DMS79 treated with DMSO at 0.1 percent for 48 hours (cell line): ENCODE measurements at places on chromosomes 5 and 9.

DNA sequence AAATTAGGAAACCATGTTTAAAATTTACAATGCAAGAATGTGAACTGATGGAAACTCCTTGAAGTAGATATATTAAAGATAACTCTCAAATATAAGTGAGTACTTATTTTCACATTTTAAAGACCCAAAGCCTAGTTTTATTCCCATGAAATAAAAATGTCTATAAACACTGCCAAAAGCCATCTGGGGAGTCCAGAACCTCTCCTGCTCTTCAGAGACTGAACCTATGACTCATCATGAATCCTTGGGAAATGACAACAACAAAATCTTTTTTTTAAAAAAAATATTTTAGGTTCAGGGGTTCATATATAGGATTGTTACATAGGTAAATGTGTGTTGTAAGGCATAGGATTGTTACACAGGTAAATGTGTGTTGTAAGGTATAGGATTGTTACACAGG is 33.8 kb upstream of the FYB1 start:
- DNase-seq = no peak

GRCh38 chr5:177607452-177608192 is 7.7 kb downstream of the B4GALT7 start:
- peak; percentile 29 for DNase-seq

GRCh38 chr9:125889476-125890419 is 142.6 kb downstream of the PBX3 start:
- DNase-seq = peak; percentile 72

GRCh38 chr5:143399616-143400540 is 3.6 kb downstream of the NR3C1 start:
- DNase-seq = no peak

DNA sequence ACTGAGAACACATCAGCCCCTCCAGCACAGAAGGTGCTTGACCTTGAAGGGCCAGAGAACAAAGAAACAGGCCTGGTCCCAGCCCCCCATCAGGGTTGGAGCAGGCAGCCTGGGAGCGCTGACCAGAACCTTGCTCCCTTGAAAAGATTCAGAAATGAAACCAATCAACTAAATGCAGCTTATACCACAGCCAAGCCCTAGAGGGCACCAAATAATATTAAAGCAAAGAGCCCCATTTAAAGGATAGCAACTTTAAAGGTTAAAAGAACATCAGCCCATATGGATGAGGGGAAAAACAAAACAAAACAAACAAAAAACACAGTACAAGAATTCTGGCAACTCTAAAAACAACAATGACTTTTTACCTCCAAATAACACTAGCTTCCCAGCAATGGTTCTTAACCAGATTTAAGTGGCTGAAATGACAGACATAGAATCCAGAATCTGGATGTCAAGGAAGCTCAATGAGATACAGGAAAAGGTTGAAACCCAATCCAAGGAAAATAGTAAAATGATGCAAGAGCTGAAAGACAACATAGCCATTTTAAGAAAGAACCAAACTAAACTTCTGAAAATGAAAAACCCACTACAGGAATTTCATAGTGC is 471.9 kb downstream of the MTRR start:
- no peak for DNase-seq

- no peak for DNase-seq
These were observed 7.7 kb downstream of the RASGEF1C start for GRCh38 chr5:180201051-180201987.

GRCh38 chr9:100150214-100150613 is 51.2 kb downstream of the INVS start:
- DNase-seq = no peak

DNA sequence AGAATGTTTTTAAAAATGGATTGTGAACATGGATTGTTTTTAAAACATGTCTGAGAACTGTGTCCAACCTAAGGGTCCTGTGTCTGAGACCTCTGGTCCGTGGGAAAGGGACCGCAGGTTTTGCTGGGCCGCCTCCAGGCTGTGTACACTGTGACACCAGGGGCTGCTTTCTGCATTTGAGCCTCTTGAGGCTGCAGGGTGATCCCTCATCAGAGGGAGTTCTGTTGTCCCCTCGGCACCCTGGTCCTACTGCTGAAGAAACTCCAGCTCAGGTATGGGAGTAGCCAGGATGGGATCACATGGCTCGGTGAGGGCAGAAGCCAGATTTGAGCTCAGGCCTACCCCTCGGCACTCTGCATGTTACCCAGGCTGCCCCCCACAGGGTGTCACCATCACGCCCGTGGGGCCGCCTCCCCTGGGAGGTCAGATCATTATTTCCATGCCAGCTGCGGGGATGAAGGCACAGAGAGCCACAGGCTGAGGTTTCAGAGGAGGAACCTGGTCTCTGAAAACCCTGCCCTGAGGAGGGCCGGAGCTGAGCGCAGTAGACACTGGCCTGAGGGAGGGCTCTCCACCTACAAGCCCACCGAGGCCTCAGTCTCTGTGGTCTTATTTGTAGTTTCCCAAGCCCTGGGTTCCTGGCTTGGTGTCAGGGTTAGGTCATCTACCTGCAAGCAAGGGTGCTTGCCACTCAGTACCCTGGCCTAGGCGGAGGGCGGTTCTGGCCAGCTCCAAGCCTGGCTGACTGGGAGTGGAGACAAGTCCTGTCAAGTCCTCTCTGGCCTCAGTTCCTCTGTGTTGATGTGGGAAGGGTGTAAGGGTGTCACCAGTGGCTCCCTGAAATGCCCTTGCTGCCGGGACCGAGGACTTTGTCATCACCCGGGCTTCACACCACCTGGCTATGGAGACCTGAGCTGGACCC is 2.8 kb downstream of the PRR7 start:
- DNase-seq = no peak

GRCh38 chr9:137128862-137129455 is 10.0 kb upstream of the GRIN1 start:
- DNase-seq = no peak

- no peak for DNase-seq
These were observed 208.9 kb upstream of the SLC30A5 start for GRCh38 chr5:68884883-68885282.

DNA sequence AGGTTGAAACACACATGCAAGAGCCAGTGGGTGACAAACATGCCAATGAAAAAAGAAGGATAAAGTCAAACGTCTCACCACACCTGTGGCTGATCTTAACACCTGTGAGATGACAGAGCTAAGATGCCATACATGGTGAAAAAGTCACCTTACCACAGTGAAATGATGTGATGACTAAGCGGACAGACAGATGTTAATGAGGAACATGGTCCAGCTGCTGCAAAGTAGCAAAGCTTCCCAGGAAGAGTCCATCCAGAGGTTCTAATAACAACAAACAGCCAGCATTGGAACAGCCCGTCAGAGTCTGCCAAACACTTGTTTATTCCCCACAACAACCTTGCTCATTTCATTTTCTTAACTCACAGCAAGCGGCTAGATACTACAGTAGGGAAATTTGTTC is 1.9 kb downstream of the KIAA1191 start:
- DNase-seq = no peak

DNA sequence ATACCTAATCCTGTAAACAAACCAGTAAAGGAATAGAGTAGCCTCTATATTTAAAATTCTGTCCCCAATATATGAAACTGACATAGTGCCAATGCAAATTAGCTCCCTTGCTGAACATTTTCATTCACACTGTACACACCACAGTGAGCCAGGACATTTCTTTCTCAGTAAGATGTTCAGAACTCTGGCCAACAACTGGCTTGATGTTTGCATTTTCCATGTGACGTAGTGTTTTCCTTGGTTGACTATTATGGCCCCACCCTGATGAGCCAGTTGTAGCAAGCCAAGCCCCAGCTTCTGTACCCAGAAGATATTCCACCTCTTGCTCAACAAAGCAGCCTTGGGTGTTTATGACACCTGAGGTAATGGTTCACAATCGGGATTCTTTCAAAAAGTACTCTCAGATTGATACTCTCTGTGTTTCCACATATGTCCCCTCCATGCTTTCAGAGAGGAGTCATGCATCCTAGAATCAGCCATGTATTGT is 17.7 kb upstream of the ANXA1 start:
- no peak for DNase-seq

GRCh38 chr5:142308358-142308757 is 16.5 kb downstream of the SPRY4 start:
- no peak for DNase-seq

- DNase-seq = no peak
These were observed 399.2 kb upstream of the KLF4 start for GRCh38 chr9:107888773-107889227.

GRCh38 chr5:143594902-143595818 is 191.7 kb upstream of the NR3C1 start:
- DNase-seq = no peak

- DNase-seq = no peak
These were observed 1382.4 kb upstream of the WWC1 start for GRCh38 chr5:166909040-166909439.

DNA sequence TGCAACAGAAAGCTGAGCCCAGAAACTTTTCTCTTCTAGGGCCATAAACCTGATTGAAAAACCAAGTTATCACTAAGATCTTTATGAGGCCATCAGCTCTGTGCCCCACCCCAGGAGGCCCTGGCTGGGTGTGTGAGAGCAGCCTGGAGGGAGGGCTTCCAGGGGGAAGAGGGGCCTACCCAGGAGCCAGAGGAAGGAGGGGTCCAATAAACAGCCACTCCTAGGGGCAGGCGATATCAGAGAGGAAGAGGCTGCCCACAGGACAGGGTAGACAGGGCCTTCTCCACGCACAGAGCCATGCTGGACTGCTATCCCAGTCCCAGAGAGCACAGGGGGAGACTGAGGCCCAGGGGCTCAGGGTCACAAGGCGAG is 4.5 kb upstream of the CDX1 start:
- DNase-seq = no peak

GRCh38 chr5:40483316-40483715 is 196.4 kb upstream of the PTGER4 start:
- DNase-seq = no peak

DNA sequence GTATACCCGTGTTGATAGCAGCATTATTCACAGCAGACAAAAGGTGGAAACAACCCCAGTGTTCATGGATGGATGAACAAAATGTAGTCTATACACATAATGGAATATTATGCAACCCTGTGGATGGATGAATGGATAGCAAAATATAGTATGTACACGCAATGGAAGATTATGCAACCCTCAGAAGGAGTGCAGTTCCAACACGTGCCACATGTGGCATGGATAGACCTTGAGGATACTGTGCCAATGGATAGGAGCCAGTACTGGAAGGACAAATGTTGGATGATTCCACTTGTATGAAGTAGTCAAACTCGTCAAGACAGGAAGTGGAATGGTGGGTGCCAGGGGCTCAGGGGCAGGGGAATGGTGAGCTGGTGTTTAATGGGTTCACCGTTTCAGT is 44.9 kb downstream of the PLEKHG4B start:
- no peak for DNase-seq

DNA sequence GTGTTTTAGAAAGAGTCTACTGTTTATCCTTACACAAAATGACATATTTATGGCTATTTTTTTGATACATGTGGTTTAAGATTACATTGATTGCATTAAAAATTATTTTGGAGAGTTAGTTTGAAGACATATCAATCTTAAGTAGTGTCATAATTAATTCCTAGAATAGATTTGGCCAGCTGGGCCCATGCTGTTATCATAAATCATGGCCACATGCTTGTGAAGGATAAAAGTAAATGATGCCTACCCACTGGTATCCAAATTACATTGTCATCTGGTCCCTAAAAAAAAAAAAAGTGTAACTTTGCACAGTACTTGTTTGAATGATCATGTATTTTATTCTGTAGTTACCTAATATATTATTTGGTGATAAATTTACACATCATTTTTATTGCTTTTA is 96.9 kb downstream of the PARP8 start:
- DNase-seq = no peak

- no peak for DNase-seq
These were observed 632.9 kb upstream of the TLE4 start for GRCh38 chr9:78938821-78939220.

DNA sequence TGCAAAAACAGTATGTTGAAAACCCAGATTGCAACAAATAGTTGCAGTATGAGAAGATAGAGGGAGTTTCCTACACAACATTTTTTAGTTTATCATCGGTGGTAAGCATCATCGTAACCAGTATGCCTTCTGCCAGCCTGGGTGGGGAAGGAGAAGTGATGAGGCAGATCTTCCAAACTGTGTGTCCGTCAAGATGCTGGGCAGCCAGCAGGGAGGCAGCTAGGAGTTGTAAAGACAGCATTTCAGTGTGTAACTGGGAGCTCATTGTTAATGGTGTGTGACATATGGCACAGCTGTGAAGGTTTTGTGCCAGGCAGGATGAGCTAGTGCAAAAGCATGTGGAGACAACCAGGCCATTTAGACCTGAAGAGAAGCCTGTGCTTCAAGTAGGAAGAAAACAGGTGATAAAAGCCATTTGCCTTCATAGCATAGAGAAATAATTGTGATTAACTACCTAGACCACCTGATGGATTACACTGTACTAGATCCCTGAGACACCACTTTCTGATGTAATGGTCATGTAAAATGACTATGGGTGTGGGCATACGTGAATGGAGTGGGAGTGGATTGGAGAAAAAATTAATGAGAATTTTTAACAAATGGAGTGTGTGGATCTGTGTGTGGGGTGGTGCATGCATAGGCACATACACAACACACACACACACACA is 347.0 kb upstream of the ADAMTSL1 start:
- DNase-seq = no peak

GRCh38 chr5:39934830-39935229 is 510.1 kb upstream of the DAB2 start:
- no peak for DNase-seq

GRCh38 chr5:177489119-177489716 is 8.2 kb downstream of the PDLIM7 start:
- no peak for DNase-seq

DNA sequence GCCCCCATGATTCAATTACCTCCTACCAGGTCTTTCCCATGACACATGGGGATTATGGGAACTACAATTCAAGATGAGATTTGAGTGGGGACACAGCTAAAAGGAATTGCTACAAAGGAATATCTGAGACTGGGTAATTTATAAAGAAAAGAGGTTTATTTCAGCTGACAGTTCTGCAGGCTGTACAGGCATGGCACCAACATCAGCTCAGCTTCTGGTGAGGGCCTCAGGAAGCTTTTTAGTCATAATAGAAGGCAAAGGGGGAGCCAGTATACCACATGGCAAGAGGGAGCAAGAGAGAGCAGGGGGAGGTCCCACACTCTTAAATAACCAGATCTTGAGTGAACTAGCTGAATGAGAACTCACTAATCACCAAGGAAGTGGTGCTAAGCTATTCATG is 11.2 kb upstream of the ALDOB start:
- DNase-seq = no peak
